CD8-positive, alpha-beta T cell (primary cell): ENCODE measurements at places on chromosomes 3 and 15.

GRCh38 chr3:27861046-27862036 is 139.2 kb upstream of the EOMES start:
- no peak for DNase-seq

DNA sequence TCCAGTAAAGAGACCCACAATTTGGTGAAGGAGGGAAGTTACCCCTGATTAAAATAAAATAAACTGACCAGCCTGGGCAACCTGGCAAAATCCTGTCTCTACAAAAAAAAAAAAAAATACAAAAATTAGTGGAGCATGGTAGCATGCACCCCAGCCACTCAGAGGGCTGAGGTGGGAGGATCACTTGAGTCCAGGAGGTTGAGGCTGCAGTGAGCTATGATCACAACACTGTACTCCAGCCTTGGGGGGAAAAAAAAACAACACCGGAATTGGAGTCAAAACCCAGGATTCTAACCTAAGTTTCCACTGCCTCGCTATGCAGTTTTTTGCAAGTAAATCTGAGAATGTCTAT is 22.5 kb downstream of the DCAF1 start:
- DNase-seq, result no peak

- no peak for DNase-seq
These were observed 5.9 kb downstream of the RPUSD3 start for GRCh38 chr3:9837701-9838582.

GRCh38 chr3:184428561-184429175 is 48.8 kb downstream of the CHRD start:
- DNase-seq, result no peak

GRCh38 chr15:38378161-38378560 is 75.8 kb upstream of the FAM98B start:
- no peak for DNase-seq

DNA sequence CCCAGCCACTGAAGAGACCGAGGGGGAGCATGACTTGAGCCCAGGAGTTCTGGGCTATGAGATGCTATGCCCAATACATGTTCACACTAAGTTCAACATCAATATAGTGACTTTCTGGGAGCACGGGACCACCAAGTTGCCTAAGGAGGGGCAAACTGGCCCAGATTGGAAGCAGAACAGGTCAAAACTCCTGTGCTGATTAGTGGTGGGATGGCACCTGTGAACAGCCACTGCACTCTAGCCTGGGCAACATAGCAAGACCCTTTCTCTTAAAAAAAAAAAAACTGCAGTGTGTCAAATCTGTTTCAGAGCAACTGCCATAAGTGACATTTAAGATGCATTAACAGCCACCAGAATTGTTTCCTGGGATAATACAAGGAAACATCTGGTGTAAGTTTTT is 9.8 kb downstream of the HES1 start:
- DNase-seq, result no peak
